Subcutaneous preadipocyte (primary cell): ENCODE measurements at places on chromosomes 16 and 17. TPM values are rescaled to one million over a fixed set of nuclear protein-coding genes. Genes with fewer than 3 reads are reported as not detected.

The FBXW10B gene
- 0.73 and 2.2 TPM in 2 replicates for total RNA-seq

The LITAF gene
- 22.9 and 29.8 TPM in 2 replicates for total RNA-seq

The CRHR1 gene
- not detected in 2 replicates for total RNA-seq

The AANAT gene
- total RNA-seq = under 0.01 TPM in 1 of 2 replicates, not detected in the other

The GPR179 gene
- total RNA-seq = under 0.01 TPM in 1 of 2 replicates, not detected in the other

The RGS9 gene
- 1.6 and 2.2 TPM in 2 replicates for total RNA-seq

The UTP4 gene
- 16.2 and 21.9 TPM in 2 replicates for total RNA-seq

The CLDN9 gene
- total RNA-seq = not detected in 2 replicates

The ZKSCAN2 gene
- 2.9 and 4.3 TPM in 2 replicates for total RNA-seq

The C1QTNF1 gene
- 27.2 and 40.8 TPM in 2 replicates for total RNA-seq

The TEKT5 gene
- total RNA-seq = 0.37 TPM in 1 of 2 replicates, not detected in the other

The RNF43 gene
- total RNA-seq = under 0.01 TPM in 2 replicates

The LRRC75A gene
- total RNA-seq = 1.1 and 1.4 TPM in 2 replicates

The PYDC1 gene
- total RNA-seq = not detected in 2 replicates

The HSPB9 gene
- not detected in 2 replicates for total RNA-seq

The CCL7 gene
- total RNA-seq = 0.39 and 2.2 TPM in 2 replicates

The CACNG4 gene
- not detected in 2 replicates for total RNA-seq

The RUNDC3A gene
- under 0.01 TPM in 1 of 2 replicates, not detected in the other for total RNA-seq

The SLC5A10 gene
- total RNA-seq = not detected in 2 replicates

The ACSM5 gene
- total RNA-seq = 0.78 and 8.5 TPM in 2 replicates

The EVPLL gene
- not detected in 2 replicates for total RNA-seq

The TK1 gene
- total RNA-seq = 96.3 and 101 TPM in 2 replicates

The MT3 gene
- not detected in 2 replicates for total RNA-seq

The PPY gene
- not detected in 2 replicates for total RNA-seq

The CD79B gene
- total RNA-seq = 0.39 TPM in 1 of 2 replicates, not detected in the other

The PGAP3 gene
- 5.9 and 9.9 TPM in 2 replicates for total RNA-seq

The PLLP gene
- under 0.01 TPM in 1 of 2 replicates, not detected in the other for total RNA-seq

The ABCC3 gene
- 40.8 and 43.0 TPM in 2 replicates for total RNA-seq

The MED13 gene
- total RNA-seq = 44.1 and 63.9 TPM in 2 replicates
